Memory B cell (primary cell): ENCODE measurements at places on chromosomes 5 and 9.

DNA sequence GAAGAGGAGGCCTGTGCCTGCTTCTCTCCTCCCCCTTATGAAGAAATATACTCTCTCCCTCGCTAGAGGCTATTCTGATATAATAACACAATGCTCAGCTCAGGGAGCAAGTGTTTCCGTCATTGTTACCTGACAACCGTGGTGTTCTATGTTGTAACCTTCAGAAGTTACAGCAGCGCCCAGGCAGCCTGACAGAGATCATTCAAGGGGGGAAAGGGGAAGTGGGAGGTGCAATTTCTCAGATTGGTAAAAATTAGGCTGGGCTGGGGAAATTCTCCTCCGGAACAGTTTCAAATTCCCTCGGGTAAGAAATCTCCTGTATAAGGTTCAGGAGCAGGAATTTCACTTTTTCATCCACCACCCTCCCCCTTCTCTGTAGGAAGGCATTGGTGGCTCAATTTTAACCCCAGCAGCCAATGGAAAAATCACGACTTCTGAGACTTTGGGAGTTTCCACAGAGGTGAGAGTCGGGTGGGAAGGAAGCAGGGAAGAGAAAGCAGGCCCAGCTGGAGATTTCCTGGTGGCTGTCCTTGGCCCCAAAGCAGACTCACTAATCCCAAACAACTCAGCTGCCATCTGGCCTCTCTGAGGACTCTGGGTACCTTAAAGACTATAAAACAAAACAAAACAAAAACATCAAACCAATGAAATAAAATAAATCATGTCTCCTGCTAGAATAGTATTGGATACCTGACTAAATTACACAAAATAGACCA is 1.3 kb downstream of the TMEM174 start:
- no peak for DNase-seq

DNA sequence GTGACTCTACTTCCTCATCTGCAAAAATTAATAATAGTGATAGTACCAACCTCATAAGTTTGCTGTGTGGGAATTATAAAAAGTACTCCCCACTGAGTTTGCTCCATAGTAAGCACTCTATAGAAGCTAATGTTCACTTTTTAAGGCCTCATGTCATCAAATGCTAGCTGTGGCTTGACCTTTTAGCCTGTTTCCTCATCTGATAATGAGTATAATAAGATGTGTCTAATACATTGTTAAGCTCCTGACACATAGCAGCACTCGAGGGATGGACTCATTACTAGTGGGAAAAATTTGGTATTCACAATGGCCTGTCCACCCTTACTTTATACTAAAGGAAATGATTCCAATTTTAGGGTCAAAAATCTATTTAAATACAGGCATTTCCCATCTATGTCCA is 26.1 kb upstream of the CAST start:
- no peak for DNase-seq

DNA sequence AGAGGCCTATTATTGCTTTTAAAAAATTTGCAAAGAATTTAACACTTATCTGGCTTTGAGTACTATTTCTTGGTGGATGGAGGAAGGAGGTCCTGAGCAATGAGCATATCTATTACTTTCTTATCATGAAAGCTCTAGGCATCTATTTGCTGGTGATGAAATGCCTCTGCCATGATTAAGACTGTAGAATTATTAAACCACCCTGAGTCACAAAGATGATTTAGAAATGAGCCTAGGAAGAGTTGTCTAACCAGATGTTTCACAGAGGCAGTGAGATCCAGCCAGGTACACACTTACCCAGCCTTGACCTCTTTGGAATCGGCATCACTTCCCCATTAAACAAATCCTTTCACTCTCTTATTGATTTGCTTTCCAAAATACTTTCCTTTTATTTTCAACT is 304.4 kb upstream of the KIF2A start:
- no peak for DNase-seq

DNA sequence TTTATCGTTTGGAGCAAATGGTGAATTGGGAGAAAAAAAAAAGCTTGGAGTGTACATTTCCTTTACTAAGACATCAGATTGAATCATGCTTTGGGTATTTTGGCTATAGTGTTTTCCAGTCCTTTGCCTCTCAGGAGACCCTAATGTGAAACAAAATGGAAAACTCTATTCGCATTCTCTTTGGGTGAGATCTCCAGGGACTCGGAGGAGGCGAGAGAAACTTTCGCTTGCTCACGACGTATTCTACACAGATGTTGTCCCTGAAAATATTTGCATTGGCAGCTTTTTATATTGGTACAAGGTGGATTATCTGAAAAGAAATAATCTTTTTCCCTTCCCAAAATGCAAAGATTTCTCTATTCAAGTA is 1240.1 kb upstream of the WWC1 start:
- no peak for DNase-seq

- DNase-seq = no peak
These were observed 87.3 kb downstream of the LIFR start for GRCh38 chr5:38468978-38469706.

- no peak for DNase-seq
These were observed 84.9 kb upstream of the ZNF169 start for GRCh38 chr9:94174164-94174563.

GRCh38 chr5:38479315-38479904 is 77.0 kb downstream of the LIFR start:
- no peak for DNase-seq

- no peak for DNase-seq
These were observed 1383.0 kb upstream of the C9orf72 start for GRCh38 chr9:28956116-28956880.

DNA sequence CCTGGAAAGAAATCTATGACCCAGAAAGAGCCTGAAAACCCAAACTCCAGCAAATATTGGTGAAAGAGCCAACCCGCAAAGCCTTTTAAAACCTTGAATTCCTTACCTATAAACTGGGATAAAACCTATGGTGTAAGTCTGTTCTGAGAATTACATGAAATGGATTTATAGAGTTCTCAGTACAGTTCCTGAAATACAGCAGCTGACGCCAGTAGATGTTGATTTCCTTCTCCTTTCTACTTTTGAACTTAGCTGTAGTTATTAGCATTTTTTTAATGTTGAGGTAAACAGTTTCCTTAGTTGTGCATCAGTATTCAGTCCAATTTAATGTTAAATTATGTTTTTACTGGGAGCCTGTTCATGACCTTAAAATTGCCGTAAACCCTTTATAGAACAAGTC is 3.7 kb downstream of the SPIN1 start:
- no peak for DNase-seq

GRCh38 chr5:177531209-177531940 is 14.6 kb upstream of the DDX41 start:
- DNase-seq = no peak

- DNase-seq = no peak
These were observed 20.6 kb upstream of the SLC9A3 start for GRCh38 chr5:544675-545355.

DNA sequence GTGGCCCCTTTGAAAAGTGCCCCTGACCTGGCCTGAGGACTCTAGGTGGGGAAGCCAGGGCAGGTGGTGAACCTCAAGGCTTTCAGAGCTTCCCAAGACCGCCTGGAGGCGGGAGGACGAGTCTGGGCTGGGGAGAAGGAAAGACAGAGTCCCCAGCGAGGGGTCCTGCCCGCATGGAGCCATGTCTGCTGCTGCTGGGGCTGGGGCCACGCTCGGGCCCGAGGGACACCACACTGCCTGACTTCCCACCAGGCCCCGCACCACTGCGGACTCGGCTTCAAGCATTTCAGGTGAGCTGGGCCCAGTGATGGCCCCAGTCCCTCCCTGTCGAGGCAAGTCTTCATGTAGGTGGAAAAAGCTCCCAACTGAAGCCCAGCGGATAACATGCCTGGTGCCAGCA is 62.1 kb upstream of the SARDH start:
- no peak for DNase-seq

- DNase-seq = no peak
These were observed 36.7 kb upstream of the UBE2D2 start for GRCh38 chr5:139524446-139524845.

DNA sequence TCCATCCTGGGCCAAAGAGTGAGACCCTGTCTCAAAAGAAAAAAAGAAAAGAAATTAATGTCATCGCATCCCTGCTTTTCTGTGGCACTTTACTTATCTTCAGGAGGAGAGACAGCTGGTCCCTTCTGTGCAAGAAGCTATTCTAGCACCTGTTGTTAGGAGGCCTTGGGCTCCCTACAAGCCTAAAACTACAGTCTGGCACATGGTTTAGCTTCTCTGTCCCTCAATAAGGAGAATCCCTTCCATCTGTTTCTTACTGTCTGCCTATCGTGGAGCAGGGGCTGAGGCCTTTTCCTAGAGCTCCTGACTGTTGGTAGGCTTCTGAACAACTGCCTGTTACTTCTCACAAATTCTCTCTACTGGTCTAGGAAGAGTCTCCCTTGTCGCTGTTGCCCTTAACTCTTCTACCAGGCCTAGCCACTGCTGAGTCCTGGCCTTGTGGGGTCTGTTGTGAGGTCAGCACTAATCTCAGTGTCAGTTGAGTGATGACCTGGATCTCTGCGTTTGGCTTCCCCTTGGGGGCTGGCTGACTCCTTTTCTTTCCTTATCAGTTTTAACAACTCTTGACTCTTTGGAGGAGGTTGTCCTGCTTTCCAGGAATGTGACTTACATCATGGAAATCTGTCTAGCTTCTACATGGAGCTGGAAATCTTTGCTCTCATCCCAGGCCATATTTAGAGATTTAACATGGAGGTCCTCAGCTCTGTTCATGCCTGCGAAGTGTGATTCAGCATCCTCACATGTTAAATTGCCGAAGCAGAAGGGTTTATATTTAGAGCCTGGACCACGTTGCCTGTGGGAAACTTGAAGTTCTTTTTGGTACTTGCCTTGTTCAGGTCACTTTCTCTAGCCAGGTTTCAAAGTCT is 5.7 kb upstream of the GARNL3 start:
- no peak for DNase-seq

GRCh38 chr5:51279983-51280706 is 103.1 kb upstream of the ISL1 start:
- DNase-seq = no peak
